ENCODE measurements at places on chromosomes 7 and 10. TPM values are rescaled to one million over a fixed set of nuclear protein-coding genes. Genes with fewer than 3 reads are reported as not detected.

GIMAP7 gene
- total RNA-seq = 0.05 TPM

DNA sequence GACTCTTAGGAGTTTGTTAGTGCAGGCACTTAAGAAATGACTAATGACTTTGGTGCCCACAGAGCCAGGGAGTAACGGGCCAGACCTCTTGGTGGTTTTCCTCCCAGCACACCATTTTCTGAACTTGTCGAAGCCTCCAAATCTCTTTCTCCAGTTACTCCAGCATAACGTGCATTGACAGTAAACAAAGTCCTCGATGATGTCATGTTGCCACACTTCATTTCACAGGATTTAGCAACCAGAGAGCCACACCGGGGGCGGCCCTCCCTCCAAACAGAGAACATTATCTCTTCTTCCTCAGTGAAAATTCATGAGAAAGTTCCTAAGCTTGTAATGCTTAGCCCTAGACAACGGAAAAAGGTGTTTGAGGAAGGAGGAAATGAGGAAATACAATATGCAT is 4.0 kb upstream of the SVOPL start:
- peak; percentile 38 for DNase-seq

- no peak for DNase-seq
Measured at GRCh38 chr10:80579181-80579763, 41.6 kb downstream of the SH2D4B start.

DNA sequence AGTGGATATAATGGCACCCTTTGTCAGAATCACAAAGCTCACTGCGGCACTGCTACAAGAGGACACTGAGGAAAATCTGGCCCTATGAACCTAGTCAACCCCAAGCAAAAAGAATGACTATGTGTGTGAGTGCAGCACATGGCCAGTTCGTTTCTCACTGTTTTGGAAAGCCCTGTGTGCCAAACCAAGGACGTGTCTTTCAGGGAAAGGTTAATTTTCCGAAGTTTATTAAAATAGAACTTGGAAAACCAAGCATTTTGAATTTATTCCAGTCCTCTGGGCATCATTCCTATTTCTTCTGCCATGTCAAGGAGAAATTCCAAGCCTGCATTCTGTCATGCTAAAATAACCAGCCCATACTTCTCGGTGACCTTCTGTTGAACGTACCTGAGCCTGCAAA is 471.8 kb downstream of the PLXDC2 start:
- DNase-seq = no peak

DNA sequence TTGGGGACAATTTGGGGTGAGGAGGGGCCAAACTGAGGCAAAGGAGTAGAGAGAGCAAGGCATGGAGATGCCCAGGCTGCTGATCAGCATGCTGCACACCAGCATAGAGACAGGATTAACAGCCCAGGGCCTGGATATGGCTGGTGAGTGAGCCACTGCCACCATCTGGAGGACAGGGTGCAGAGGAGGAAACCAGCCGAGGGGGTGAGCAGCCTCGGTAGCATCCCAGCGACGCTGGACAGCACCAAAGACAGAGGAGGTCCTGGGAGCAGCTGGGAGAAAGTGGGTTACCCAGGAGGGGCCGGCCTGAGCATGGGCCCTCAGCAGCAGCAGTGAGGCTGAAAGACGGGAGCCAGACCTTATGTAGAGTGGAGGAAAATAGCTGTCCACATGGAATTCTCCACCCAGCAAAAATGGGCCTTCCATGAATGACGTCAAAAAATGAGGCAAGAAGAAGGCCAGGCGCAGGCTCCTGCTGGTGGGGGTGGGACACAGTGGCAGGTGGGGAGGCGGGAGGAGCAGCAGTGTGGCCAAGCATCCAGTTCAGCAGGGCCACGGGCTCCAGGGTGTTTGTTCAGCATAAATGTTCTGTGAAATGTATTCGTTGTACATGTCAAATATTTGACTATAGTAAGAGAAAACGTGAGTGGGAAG is 16.7 kb downstream of the RET start:
- no peak for DNase-seq

- DNase-seq = no peak
Measured at GRCh38 chr7:100441641-100442535, 5.6 kb upstream of the PPP1R35 start.

- DNase-seq = peak; percentile 27
Measured at GRCh38 chr7:74544706-74545469, 91.2 kb downstream of the GTF2IRD1 start.

GRCh38 chr10:51608211-51608610 is 91.2 kb downstream of the CSTF2T start:
- DNase-seq = no peak

GRCh38 chr7:140165422-140165821 is 11.4 kb downstream of the KDM7A start:
- DNase-seq = peak; percentile 87

DNA sequence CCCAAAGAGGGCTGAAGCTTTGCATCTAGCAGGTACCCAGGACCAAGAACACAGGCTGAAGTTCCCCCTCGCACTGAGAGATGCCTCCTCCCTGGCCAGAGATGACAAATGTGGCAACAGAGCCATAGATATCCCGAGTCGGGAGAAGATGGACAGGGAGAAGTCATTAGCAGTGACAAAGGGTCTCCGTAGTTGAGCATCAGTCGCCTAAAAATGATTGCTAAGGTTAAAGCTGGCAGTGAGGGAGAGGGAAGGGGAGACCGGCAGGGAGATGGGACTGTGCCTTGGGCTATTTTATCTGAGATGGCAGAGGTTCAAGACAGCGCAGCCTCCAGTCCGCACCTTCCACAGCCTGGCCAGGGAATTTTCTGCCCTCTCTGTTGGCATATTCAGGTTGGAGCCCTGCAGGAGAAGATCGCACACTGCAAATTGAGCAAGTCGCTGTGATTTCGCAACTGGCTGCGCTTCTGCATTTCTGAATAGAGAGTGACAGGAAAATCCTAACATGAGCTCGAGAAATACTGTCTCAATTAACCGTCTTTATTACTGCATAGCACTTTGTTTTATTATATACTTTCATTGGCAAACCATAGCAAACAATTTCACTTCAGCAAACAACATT is 238.9 kb upstream of the GPR26 start:
- no peak for DNase-seq

NPTX2 gene
- not detected for total RNA-seq

ACSM6 gene
- total RNA-seq = 0.10 TPM

DNA sequence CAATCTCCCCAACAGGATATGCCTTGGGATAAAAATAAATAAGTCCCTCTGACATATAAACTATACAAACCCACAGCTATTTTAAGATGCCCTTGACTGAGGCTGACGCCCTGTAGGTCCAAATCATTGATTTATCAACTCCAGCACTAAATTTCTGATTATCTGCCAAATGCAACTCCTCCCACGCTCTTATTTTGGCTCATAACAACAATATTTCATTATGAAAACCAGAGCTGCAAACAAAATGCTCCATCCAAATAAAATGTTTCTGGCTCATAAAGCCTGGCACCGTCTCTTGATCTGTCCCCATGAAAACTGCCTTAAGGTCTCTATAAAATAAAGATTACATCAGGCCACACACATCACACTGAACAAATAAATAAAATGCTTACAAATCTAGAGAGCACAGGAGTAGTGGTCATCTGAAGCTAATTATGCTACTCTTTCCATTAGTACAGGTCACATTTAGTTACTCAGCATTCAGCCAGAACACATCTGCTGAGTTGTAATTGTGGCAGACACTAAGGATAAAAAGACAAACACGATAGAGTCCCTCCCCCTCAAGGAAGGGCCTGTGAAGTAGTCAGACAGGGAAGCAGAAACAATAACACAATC is 28.8 kb downstream of the CACUL1 start:
- peak; percentile 23 for DNase-seq

RAB11FIP2 gene
- total RNA-seq = 61.3 TPM

DNA sequence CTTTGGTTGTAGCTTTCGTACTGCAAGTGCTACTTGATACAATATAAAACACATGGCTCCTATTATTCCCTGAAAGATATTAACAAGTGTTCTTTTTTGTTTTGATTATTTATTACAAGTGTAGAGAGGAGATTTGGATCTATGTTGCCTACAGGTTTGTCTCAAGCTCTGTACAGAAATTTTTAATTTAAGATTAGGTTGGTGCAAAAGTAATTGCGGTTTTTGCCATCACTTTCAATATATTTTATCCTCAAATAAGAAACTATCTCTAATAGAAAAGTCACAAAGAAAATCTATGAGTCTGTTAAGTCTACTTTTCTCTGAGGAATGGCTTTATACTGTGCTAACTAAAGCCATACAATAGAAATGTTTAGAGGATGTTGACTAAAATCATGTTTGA is 1086.1 kb downstream of the GRM8 start:
- no peak for DNase-seq

GRCh38 chr7:80319461-80319860 is 184.8 kb downstream of the GNAI1 start:
- no peak for DNase-seq

GRCh38 chr10:114346176-114347031 is 57.9 kb downstream of the AFAP1L2 start:
- DNase-seq = no peak

SPDYE5 gene
- total RNA-seq = 0.35 TPM

- DNase-seq = no peak
Measured at GRCh38 chr7:156430109-156430508, 210.5 kb upstream of the RNF32 start.

DNA sequence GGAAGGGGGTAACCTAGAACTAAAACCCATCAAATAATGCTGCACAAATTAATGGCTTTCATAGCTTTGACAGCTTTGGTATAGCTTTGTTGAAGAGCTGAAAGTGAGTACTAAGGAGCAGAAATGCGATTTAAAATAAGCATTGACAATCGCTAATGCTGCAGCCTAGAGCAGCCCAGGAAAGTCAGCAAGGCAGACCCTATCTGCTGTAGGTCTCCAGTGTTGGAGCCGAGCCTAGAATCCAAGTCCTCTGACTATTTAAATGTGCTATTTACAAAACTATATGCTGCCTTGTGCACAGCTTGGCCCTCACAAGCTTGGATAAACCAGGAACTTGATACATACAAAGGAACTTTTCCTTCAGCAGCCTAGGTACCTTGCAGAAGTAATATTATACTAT is 64.9 kb upstream of the ASAH2 start:
- no peak for DNase-seq

DNA sequence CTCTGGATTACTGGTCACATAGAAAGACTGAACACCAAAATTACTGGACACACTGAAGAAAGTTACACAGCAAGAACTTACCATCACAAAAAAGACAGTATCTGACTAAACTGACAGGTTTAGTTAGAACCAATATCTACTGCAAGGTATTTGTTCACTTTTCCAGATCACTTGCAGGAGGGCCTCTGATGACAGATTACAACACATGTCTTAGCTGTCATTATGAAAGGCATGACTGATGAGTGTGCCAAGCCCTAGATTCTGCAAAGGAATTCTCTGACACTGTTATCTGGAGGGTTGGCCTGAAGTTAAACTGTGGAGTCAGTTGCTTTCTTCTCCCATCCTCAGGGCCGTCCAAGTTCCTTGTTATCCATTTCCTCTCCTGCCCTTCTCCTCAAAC is 242.7 kb downstream of the KIF20B start:
- DNase-seq = no peak

GRCh38 chr7:45278763-45279398 is 121.3 kb downstream of the RAMP3 start:
- no peak for DNase-seq

All from renal cortical epithelial cell (primary cell).